ENCODE measurements at places on chromosomes 2 and 18.

DNA sequence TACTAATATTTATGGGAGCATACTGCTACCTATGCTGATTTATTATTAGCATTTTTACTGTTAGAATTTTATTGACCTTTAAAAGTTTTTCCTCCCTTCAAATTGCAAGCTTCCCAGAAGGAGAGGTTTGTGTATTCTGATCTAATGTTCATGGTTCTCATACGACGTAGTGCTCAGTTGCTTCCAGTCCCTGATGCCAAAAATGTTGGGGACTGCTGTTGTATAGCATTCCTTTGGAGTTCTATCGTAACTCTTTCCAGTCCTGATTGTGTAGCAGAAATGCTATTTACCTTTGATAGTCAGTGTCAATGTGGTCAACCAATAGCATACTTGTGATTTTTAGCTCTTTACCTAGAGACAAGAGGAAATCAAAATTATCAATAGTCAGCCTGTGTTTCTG, 69.5 kb upstream of the ZSWIM2 start:
- no peak for DNase-seq

GRCh38 chr2:65024149-65024829, 31.9 kb upstream of the CEP68 start:
- no peak for DNase-seq

GRCh38 chr18:70028734-70029133, 81.1 kb upstream of the CD226 start:
- no peak for DNase-seq

- DNase-seq = no peak
These were observed 133.5 kb upstream of the MGAT5 start for GRCh38 chr2:134120406-134120732.

DNA sequence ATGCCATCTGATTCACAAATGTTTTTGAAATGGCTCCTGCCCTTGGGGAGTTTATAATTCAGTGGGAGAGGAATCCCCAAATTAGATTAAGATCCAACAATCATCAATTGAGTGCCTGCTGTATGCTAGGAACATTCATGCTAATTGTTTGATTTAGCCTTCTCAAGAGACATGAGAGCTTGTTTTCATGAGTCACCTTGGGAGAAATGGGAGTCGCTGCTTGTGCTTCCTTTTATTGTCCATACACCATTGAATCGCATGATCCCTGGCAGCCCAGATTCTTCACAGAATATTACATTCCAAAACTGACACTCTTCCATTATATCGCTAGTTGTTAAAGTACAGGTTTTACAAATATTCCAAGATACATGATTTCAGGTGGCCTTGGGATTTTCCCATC, 106.0 kb upstream of the MAP3K20 start:
- no peak for DNase-seq

DNA sequence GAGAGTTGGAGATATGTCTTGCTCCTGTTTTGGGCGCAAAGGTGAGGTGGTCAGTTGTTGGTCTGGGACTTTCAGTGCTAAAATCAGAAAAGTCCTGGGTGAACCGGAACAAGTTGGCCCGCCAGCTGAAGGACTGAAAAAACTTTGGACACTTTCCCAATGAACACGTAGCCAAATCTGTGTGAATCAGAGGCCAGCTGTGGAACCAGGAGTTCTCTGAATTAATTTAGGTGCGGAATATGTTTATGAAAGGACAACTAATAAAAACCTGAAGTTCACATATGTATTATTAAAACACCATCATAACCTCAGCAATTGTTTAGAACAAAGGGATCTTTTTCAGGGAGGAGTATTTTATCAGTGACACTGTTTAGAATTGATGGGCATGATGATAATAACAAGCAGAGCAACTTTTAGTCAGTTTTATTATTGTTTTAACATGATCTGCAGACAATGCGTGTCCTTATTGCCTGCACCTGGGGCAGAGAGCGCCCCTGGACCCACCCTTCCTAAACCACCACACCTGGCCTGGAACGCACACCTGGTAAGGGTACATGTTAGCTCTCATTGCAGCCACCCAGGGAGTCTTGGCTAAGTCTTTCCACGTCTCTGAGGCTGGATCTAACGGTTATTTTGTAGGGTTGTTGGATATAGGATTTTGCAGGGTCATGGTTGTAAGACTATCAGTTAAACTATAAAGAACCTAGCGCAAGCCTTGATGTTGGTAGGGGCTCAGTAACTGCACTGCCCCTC, 9.9 kb upstream of the ODC1 start:
- DNase-seq = no peak

DNA sequence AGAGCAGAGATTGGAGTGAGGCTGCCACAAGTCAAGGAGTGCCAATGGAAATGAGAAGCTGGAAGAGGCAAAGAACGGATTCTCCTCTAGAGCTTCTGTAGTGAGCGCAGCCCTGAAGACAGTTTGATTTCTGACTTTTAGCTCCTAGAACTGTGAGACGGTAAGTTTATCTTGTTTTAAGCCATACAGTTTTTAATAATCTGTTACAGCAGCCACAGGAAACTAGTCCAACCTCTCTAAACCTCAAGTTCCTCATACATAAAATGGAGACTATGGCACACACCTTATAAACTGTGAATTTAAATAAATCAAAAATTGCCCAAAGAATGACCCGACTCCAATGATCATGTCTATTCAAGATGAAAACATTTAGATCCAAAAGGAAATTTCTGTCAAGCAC, 596.5 kb downstream of the BCL11A start:
- no peak for DNase-seq

GRCh38 chr2:170332676-170333402, 154.9 kb downstream of the MYO3B start:
- no peak for DNase-seq
